Stimulated activated naive CD8-positive, alpha-beta T cell treated with anti-CD3 and anti-CD28 coated beads, Interleukin-15, amount 100 ng/mL, for 72 hours (primary cell): ENCODE measurements at places on chromosomes 3 and 15.

DNA sequence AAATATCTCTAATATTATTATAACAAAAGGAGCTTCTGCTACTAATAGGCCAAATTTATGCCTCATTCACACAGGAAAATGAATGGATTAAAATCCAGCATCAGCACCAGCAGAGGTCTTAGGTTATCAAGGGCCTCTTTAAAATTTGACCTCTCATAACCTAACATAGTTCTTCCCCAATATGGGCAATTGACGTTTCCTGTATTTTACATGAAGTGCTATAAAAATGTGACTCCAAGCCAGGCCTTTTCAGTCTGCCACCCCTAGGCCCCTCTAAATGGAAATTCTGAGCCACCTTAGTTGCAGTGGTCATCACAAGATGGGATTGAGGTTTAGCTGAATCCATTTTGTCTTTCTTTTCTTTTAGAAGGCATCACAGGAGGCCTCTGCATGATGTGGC is 70.1 kb downstream of the CASR start:
- DNase-seq, result no peak

- no peak for DNase-seq
These were observed 21.9 kb downstream of the PAQR9 start for GRCh38 chr3:142941373-142942123.

GRCh38 chr15:91521996-91522395 is 331.5 kb upstream of the SLCO3A1 start:
- DNase-seq, result no peak

GRCh38 chr3:73271-73670 is 123.3 kb upstream of the CHL1 start:
- DNase-seq, result no peak

DNA sequence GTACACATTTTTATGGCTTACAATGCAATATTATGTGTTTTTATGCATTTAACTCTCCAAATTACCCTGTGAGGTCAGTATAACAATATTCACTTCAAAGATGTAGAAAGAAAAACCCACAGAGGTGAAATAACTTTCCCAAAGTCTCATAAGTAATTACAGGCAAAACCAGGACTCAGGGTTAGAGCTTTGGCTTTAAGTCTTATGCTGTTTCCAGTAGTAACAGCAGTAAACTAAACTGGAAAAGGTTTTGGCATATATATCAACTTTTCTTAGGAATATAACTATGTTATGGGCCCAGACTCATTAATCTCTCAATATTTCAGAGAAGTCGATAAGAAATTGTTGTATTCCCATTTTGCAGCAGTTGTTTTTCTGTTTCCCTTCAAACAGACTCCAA is 206.3 kb upstream of the KCNMB2 start:
- no peak for DNase-seq

GRCh38 chr3:52454250-52454937 is 553 bp upstream of the TNNC1 start:
- no peak for DNase-seq

- no peak for DNase-seq
These were observed 19.2 kb upstream of the CPOX start for GRCh38 chr3:98612587-98612986.

DNA sequence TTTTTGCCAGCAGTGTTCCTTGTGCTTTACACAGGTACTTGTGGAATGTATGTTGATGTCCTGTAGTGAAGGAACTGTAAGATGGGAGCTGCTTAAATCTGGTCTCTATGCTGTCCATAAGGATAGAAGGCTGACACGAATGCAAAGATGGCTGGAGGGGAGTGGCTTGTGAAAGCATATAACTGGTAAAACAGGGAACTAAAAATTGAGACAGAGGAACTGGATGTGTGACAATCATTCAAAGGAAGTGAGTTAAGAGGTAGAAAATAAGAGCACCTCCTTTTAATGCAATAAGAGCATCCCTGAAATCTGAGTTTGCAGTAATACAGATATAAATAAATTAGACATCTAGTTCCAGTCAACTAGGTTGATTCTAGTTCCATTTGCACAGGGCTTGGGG is 35.2 kb downstream of the RNF13 start:
- DNase-seq, result no peak

DNA sequence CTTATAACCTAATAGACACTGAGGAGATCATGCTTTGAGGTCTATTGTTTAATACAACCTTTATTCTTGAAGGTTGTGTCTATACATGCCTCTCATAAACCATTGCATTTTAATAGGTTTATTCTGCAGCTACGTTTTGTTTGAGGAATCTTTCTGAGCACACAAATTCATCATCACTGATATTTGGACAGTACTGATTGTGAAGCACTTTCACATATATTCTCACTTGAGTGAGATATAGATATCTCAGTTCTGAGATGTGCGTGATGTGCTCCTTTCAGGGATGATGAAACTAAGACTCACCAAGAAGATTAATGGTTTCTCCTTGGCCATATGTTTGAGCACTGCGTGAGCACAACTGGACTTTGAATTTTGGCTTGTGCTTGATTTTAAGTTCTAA is 374.4 kb downstream of the LPP start:
- no peak for DNase-seq

- DNase-seq, result no peak
These were observed 61.0 kb downstream of the ABTB1 start for GRCh38 chr3:127733781-127734180.

- no peak for DNase-seq
These were observed 30.7 kb upstream of the RPS17 start for GRCh38 chr15:82570721-82571508.
